ENCODE measurements at places on chromosomes 4 and X.

- DNase-seq, result no peak
Observed at GRCh38 chr4:167986044-167986443, 106.3 kb upstream of the ANXA10 start.

GRCh38 chr4:93802045-93802444, 26.5 kb upstream of the ATOH1 start:
- no peak for DNase-seq

- DNase-seq, result no peak
Observed at GRCh38 chr4:85967872-85968271, 392.0 kb downstream of the MAPK10 start.

GRCh38 chrX:121227888-121228287, 180.5 kb downstream of the GLUD2 start:
- no peak for DNase-seq

DNA sequence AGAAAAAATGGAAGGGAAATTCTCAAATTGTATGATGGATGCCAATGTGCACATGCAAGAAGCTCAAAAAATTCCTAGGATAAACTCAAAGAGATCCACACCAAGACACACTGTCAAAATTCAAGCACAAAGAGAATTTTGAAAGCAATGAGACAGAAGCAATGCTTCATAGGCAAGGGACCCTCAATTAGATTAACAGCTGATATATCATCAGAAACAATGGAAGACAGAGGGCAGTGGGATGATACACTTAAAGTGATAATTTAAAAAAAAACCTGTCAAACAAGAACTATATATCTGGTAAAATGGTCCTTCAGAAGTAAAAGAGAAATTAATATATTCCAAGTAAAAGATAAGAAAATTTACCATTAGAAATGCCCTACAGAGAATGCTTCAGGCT, 306.3 kb upstream of the PCDH7 start:
- DNase-seq, result no peak

DNA sequence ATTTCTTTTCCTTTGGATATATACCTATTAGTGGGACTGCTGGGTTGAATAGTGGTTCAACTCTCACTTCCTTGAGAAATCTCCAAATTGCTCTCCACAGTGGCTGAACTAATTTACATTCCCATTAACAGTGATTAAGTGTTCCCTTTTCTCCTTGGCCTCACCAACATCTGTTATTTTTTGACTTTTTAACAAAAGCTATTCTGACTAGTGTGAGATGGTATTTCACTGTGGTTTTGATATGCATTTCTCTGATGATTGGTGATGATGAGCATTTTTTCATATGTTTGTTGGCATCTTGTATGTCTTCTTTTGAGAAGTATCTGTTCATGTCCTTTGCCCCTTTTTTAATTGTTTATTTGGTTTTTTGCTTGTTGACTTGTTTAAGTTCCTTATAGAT, 413.0 kb downstream of the MAPK10 start:
- no peak for DNase-seq

GRCh38 chr4:86975927-86976326, 41.1 kb downstream of the AFF1 start:
- no peak for DNase-seq

DNA sequence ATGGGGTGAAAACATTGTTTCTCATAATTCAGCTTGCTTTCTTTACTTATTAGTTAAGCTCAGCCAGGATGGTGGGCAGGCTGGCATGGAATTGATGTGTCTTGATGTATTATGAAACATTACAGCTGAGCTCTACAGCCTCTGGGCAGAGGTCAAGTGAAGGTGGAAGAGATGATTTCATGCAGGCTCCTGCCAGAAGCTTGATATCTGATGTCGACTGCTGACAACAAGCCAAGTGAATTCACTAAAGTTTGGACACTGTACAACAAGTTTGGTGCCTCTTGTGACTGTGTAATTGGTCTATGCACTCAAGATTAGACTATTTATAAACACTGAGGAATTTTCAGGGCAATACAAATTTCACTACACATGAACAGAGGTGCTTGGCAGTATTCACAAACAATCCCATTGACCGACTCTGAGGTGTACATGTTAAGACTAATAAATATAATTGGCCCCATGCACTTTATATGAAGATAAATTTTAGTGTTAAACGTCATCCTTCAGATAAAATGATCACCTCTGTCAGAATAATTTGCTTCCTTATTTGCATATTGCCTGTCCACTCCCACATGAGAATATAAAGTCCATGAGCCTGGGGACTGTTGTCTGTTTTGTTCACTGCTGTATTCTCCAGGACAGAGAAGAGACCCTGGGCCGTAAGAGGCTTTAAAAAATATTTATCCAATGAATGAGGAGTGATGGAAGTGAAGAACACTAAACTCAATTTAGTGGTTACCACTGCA, 612.2 kb downstream of the IQCM start:
- no peak for DNase-seq

DNA sequence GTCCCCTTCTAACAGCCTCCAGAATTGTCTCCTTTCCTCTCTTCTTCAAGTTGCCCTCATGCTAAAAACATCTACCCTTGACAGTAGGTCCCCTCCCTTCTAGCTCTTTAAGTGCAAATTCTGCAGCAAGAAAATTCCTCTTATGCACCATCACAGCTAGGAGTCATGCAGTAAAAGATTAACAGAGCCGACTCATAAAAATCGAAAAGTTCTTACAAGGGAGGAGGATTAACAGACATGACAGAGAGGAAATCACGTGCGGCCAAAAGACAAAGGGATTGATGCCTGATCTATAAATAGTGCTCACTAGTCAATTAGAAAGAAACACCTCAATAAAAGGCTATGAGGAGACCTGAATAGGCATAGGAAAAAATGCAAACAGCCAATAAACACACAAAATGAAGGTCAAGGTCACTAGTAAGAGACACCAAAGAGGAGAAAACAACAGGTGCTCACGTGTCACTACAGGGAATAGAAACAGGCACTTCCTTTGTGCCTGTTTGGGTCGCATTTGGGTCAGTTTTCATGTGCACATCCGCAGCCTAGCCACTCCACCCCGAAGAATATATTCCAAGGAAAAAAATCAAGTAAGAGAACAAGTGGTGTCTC, 3.4 kb downstream of the RNF212 start:
- no peak for DNase-seq

DNA sequence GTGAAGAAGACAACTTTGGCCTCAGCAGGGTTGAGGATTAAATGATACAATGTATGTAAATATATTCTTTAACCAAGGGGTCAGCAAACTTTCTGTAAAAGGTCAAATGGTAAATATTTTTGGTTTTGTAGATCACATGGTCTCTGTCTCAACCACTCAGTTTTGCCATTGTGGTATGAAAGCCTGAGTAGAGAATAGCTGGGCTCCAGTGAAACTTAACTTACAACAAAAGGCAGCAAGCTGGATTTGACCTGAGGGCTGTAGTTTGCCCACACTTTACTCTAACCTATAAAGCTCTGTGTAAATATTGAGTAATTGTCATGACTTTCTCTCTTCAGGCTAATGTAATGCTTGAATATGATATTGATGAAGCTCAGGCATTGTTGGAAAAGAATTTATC, 19.6 kb downstream of the VBP1 start:
- no peak for DNase-seq

DNA sequence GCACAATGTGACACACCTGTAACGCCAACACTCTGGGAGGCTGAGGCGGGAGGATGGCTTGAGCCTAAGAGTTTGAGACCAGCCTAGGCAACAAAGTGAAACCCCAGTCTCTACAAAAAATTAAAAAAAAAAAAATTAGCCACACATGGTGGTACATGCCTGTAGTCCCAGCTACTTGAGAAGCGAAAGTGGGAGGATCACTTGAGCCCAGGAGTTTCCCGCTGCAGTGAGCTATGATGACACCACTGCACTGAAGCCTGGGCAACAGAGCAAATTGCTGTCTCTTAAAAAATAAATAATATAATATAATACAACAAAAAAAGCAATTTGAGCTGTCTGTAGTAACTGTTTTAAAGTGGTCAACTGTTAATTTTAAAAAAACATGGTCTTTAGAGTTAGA, 13.2 kb downstream of the SPOCK3 start:
- DNase-seq, result no peak

GRCh38 chr4:106818764-106819163, 217.3 kb downstream of the DKK2 start:
- no peak for DNase-seq

- no peak for DNase-seq
Observed at GRCh38 chr4:122614621-122615020, 6.2 kb downstream of the IL21 start.

DNA sequence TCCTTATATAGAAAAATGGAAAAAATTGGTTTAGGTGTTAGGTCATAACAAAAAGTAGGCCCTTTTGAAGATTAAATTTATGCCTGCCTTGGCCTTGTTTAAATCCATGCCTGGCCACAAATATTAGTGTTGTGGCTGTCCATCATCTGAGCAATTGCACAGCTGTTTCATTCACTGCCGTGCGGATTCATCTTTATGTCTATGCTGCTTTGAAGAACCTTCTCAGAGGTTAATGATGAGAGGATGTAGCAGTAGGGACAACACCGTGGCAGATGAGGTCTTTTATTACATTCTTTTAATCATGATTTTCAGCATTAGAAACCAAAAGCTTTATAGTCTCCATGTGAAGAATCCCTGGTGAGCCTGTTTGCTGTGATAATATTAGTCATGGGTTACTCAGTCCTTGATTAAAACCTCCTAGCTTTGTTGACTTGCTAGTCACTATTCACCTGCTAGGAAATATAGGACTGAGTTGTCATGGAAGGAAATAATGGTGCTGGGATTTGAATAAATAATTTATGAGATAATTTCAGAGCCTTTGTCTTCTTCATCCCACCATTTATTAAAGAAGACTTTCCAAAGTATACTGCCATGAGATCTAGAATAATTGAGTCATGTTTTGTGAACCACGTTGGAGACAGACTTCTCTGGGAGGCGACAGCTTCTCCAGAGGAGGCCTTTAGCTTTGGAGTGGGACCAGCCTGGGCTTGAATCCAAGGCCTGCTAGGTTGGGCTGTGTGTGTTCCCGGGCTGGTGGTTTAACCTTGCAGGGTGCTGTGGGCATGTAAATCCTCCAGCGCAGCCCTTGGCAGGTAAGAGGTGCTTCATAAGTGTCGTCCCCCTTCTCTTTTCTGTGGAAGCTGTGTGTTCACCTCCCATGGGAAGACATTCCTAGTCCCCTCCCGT, 53.5 kb downstream of the PTTG2 start:
- DNase-seq, result no peak

- DNase-seq, result peak; percentile 26
Observed at GRCh38 chr4:150673793-150674192, 91.8 kb downstream of the MAB21L2 start.

GRCh38 chr4:128333309-128334018, 45.9 kb upstream of the PGRMC2 start:
- peak; percentile 7 for DNase-seq

GRCh38 chr4:66575008-66575696, 904.9 kb upstream of the EPHA5 start:
- no peak for DNase-seq

DNA sequence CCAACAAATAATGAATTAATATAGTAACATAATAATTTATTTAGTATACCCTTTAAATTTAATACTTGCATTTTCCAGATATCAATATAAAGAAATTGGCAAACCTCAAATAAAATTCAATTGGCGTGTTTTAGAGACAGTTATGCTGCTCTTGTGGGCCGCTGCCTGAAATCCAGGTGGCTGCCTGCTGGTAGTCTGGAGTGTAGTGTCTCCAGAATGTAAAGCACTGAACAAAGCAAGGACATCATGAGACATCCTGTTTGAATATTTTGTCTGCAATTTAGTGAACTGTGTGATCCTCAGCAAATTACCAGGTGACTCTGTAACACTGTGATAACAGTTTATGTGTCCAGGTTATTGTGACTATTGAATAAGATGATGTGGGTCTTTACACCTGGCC, 29.9 kb downstream of the ZFP42 start:
- no peak for DNase-seq

DNA sequence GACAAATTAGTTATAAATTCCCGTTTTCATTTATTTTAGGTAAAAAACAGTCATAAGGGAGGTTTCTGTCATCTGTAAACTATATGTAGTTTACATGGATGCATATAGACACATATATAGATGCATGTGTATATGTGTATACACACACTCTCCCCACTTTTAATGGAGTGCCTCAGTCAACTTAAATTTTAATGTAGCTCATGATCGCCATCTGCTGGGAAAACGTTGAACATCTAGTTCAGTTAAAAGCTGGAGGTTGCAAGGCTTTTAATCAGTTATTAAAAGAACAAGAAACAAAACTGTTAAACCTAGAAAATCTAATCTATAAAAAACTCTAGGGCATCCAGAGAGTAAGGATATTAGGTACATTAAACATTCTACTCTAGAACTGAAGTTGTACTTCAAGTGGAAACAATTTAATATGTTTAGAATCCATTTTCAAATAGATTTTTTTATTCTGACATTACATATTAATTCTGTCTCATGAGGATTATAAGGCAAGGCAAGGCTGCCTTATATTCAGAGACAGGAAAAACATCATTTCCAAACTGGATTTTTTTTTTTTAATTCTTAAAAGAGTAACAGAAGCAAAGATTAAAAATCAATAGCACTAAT, 122.6 kb downstream of the SHISA3 start:
- peak; percentile 69 for DNase-seq

- no peak for DNase-seq
Observed at GRCh38 chr4:175371091-175371490, 441.0 kb downstream of the GPM6A start.

- DNase-seq, result no peak
Observed at GRCh38 chrX:119127650-119128049, at the start of gene KIAA1210. TSS of gene KIAA1210 (minus strand) at chrX:119127812. CDS start at chrX:119123642, 4,170 bp downstream.

- DNase-seq, result peak; percentile 68
Observed at GRCh38 chr4:37890801-37891259, at the start of gene TBC1D1. TSS of gene TBC1D1 (plus strand) at chr4:37891084. CDS start at chr4:37902096, 11,012 bp downstream.

DNA sequence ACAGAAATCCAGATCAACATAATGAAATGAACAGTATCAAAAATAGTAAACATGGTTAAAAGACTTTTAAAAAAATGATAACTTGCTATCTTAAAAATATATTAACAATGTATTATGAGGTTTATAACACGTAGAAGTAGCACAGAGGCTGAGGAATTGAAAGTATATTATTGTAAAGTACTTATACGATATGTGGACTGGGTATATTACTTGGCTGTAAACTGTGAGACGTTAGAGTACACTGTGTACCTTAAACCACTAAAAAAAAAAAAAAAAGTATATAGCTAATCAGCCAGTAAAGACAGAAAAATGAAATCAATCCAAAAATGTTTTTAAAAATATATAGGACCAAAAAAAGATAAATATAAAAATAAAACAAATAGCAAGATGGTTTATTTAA, 120.6 kb downstream of the TET2 start:
- DNase-seq, result no peak

Measured in inflammatory macrophage (primary cell).